ENCODE measurements at places on chromosomes 11 and 22. TPM values are rescaled to one million over a fixed set of nuclear protein-coding genes. Genes with fewer than 3 reads are reported as not detected.
A peak's percentile ranks its signal among the peaks of the same experiment; 100 is the strongest.

The A4GALT gene
- total RNA-seq: 94.9 TPM

DNA sequence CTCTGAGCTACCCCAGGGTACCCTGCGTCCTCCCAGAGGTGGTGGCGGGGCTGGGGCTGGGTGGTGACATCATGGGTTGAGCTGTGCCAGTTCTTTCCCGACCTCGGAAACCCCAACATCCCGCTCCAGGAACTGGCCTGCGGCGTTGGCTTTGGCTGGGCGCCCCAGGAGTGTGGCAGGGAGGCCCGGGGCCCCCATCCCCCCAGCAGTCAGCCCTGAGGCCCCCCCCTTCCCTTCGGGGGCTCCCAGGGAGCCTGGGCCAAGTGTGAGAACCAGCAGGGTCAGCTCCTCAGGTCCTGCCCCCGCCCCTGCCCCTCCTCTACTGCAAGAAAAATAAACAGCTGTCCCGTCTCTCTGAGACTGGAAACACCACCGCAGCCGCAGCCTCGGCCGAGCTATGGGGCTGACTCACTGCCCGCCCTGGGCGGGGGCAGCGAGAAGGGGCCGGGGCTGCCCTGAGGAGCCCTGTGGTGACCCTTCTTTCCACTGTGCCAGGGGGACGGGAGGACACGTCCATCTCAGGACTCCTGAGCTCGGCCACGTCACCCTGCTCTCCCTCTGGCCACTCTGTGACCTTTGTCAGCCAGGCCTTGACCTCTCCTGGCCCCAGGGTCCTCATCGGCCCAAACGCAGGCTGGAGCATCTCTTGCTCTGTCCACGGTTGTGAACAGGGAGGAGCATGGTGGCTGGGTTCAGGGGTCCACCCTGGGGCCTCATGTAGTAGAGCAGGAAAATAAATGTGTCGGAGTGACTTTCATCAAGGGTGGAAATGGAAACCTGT lies 73.4 kb downstream of the WNT7B start:
- DNase-seq: no peak

DNA sequence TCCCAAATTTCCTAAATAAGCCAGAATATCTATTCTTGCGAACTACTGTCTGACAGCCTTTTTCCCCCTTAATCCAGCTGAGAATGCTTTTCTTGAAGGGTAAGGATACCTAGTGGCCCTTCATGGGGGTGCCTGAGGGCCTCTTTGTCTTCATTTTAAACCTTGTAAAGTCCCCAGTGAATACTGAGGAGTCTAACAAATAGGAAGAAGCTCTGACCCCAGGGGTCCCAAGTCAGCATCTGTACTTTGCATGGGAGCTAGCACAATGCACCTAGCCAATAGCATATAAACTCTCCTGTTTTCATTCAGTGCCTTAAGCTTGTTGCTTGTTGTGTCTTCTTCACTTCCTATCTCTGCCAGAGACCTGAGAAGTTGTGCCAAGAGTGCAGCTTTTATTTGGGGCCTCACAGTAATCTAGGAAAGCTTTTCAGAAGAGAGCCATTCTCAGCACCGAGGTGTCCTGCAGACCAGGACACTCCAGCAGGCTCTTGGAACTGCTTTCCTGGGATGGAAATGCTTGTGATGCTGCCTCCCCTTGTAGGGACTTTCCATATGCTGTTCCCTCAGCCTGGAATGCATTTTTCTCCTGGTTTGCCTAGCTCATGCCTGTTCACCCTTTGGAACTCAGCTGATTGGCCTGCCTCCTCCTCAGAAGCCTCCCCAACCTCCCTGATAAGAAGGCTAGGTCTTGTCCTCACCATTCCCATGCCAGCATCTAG lies 37.2 kb downstream of the BMAL1 start:
- no peak for DNase-seq

DNA sequence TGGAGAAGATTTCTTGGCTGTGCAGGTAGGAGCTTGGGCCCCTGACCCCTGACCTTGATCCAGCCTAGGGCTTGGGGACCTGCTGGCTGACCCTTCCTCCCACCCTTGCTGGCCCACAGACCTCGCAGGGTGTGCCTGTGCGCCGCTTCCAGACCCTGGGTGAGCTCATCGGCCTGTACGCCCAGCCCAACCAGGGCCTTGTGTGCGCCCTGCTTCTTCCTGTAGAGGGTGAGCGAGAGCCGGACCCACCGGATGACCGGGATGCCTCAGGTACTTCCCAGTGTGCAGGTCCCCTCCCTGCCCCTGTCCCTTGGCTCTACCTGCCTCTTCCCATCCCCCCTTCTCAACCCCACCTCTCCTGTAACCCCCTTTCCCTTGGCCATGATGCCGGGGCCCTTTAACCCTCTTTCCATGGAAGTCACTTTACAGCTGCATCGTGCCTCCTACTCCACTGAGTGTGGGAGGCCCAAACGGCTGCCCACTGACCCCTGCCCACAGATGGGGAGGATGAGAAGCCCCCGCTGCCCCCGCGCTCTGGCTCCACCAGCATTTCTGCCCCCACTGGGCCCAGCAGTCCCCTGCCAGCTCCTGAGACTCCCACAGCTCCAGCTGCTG lies 3.8 kb downstream of the INPPL1 start:
- DNase-seq: no peak

DNA sequence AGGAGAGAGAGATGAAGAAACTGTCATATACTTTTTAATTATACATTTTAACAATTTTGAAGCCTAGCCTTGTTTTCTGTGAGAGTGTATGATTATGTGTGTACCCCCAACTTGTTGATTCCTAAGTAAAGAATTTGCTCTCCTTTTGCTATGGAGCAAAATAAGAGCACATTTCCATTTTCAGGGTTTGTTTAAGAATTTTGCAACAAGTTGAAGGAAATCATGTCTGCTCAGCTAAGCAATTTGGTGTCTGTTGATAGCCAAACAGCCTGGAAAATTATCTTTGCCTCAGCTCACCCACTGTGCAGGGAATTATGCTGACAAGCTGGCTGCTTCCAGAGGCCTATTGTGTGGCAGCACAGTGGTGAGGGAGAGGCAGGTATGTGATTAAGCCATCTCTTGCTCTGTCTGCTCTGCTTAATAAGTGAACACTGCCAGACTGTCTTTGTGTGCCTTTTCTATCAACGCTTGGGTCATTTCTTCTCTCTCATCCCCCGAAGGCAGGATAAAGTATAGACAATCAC lies 135.1 kb upstream of the TTC12 start:
- no peak for DNase-seq

- no peak for DNase-seq
Observed at GRCh38 chr11:67310246-67311050, 7.1 kb downstream of the SSH3 start.

DNA sequence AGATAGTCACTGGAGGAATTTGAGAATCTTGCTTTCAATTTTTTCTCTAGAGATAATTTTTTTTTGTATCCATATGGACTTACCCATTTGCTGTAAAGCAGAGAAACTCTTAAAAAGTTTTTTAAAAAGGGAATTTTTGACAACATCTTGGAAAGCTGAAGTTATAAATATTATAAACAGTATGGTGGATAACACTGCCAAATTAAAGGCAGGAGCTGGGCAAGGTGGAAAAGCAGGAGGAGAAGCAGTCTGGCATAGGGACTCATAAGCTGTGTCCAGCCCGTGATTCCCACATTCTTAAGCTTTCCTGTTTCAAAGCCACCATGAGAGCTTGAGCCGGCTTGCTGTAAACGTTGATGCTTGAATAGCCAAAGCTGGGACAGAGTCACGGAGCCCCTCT lies 149.5 kb downstream of the NAV2 start:
- DNase-seq: no peak

DNA sequence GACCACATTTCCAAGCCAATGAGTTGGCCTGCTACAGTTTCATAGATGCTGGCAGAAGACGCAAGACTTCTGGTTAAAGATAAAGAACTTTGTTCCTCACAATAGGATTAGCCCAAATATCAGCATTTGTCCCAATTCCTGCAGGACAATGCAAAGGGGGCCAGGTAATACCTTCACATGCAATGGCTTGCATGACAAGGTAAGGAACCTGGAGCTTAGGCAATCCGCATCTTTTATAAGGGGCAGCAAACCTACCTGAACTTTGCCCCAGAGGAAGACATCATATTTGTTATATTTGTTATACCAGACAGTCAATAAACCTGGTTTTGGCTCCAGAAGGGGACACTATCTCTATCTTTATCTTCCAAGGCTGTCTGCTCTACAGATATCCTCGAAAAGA lies 5.3 kb downstream of the P2RY6 start:
- DNase-seq: no peak

The TRIM51 gene
- not detected for total RNA-seq

DNA sequence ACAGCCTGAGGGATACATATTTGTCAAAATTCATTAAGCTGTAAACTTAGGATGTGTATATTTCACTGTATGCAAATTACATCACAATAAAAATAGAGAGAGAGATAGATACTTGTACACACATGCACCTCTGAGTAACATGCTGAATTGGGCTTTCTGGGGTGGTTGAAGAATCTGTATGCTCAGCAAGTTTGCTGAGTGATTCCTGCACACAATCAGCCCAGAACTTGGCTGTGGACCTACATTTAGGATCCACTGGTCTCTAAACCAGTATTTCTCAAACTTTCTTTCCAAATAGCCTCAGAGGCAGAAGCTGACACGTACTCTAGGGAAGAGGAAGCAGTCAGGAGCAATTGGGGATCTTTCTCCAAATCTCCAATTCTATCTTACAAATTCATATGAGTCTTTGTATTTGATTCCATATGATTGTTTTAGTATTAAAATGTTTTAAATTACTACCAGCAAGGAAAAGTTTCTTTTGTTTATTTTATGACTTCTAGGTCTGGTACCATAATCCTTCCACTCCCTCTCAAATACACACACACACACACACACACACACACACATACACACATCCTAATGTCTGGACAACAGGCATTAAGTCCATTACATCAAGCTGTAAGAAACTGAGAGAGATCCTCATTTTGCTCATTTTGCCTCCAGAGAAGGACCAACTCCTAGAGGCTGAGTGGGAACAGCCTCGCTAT lies 20.0 kb downstream of the SYT13 start:
- DNase-seq: no peak

The FADD gene
- total RNA-seq: 10.7 TPM

The KCNK4 gene
- not detected for total RNA-seq

The DGCR2 gene
- total RNA-seq: 33.0 TPM

GRCh38 chr22:36295247-36295646 lies 42.3 kb downstream of the APOL1 start:
- no peak for DNase-seq

- DNase-seq: no peak
Observed at GRCh38 chr11:71223081-71223405, 29.3 kb downstream of the SHANK2 start.

- no peak for DNase-seq
Observed at GRCh38 chr22:49820984-49821383, 6.7 kb downstream of the BRD1 start.

The NNMT gene
- 32.6 TPM for total RNA-seq

The SCGB1D2 gene
- 1.6 TPM for total RNA-seq

- DNase-seq: no peak
Observed at GRCh38 chr11:64472593-64473455, 113.9 kb downstream of the RPS6KA4 start.

The SEPTIN3 gene
- total RNA-seq: not detected

The MUS81 gene
- 31.5 TPM for total RNA-seq

The NAV2 gene
- total RNA-seq: 14.3 TPM

DNA sequence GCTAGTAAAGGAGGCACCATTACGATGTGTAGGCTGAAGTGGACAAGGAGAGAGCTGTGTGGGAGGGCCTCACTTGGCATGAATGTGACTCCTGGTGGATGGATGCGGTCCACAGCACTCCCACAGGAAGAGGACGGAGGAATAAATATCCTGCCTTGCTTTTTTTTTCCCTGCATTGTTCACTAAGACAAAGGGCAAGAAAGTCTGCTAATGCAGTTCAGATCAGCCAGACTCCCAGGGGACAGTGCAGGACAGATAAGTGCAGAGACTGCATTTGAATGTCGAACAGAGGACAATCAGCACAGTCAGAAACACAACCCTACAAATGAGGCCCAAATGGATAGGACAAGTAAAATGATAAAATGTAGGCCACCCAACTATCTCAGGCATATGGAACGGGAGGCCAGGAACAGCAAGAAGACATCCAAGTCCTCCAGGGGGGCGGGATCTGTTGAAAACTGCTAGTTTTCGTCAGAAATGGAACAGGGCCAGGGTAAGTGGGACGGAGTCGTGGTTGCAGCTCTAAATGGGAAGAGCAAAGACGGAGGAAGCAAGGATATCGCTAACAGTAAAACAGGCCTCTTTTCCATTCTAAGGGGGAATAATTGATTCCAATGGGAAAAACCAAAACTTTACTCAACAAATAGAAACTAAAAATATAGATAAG lies 25.2 kb upstream of the OR8B8 start:
- no peak for DNase-seq

The OR56A1 gene
- not detected for total RNA-seq

DNA sequence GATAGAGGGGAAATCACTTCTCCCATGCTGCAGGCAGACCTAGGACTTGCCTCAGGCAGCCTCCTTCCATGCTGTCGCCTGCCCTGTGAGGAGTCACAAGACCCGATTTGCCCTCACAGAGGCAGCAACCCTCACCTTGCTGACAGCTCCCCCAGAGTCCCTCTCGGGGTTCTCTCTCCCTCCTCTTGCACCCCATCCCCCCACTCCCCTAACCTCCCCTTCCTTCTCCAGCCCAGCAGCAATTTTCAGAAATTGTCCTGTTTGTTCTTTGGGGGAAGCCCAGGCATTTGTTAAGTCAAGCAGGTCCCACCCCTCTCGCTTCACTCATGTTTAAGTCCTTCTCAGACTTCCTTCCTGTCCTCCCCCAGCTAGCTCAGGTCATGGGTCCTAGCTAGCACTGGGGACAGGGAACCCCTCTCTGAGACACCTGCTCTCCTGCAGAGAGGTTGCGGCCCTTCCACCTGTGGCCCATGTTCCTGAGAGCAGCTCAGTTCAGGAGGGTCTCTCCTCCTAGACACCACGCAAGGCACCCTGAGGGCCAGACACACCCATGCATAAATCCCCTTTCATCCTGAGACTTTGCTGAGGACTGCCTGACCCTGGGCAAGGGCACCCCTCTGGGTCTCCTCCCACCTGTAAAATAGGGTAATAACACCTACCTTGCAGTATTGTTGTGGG lies 6.3 kb upstream of the FXYD2 start:
- no peak for DNase-seq

- DNase-seq: peak; percentile 9
Observed at GRCh38 chr11:2797741-2798361, 87.7 kb downstream of the CDKN1C start.

The EMSY gene
- 18.7 TPM for total RNA-seq

DNA sequence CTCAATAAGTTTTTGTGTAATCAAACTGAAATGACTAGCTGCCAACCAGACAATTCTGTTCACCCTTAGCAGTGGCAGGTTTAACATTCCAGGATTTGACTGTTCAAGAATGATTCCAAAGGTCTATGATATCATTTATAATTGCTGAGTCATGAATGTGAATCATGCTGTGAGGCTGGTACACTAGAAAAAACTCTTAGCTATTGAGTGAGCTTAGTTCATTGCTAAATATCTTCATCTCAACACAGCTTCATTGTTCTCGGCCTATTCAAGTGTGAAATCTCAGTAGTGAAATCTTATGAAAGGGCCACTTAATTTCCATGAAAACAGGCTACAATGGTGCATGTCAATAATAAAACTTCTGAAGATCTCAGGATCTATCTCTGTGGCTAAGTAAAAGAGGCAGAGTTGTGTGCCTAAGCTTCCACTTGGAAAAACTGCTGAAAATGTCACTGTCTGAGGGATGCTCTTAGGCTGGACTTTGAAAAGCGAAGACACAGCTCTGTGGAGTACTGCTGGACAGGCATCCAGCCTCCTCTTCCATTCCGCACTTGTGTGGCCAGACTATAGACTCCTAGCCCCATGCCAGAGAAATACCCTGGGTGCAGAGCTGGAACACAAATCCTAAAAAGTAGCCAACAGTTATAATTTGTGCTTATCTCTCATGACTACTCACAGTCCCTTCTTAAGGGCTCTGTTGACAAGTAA lies 12.8 kb downstream of the AQP11 start:
- DNase-seq: no peak
